Left ventricle myocardium inferior (tissue), 1 donor: ENCODE measurements at places on chromosomes 12 and 14. TPM values are rescaled to one million over a fixed set of nuclear protein-coding genes. Genes with fewer than 3 reads are reported as not detected.

CACNB3 gene
- 4.8 TPM for total RNA-seq

FOXG1 gene
- total RNA-seq, result not detected

LRP1 gene
- 61.0 TPM for total RNA-seq

GZMB gene
- 0.52 TPM for total RNA-seq

DPPA3 gene
- total RNA-seq, result not detected

SLC7A7 gene
- 4.6 TPM for total RNA-seq

DUSP16 gene
- total RNA-seq, result 16.4 TPM

MDP1 gene
- 16.6 TPM for total RNA-seq

CDKL1 gene
- total RNA-seq, result 1.3 TPM

TSHR gene
- not detected for total RNA-seq

INHBE gene
- not detected for total RNA-seq

ISM2 gene
- total RNA-seq, result not detected

ESRRB gene
- 16.9 TPM for total RNA-seq

RNASE1 gene
- total RNA-seq, result 294 TPM

RASAL1 gene
- not detected for total RNA-seq

SIX6 gene
- total RNA-seq, result not detected

GLI1 gene
- total RNA-seq, result 0.93 TPM

AMDHD1 gene
- 0.47 TPM for total RNA-seq

ANO2 gene
- total RNA-seq, result 13.0 TPM

LMNTD1 gene
- not detected for total RNA-seq

KRT6C gene
- total RNA-seq, result not detected
